ENCODE measurements at places on chromosomes 4 and X.

DNA sequence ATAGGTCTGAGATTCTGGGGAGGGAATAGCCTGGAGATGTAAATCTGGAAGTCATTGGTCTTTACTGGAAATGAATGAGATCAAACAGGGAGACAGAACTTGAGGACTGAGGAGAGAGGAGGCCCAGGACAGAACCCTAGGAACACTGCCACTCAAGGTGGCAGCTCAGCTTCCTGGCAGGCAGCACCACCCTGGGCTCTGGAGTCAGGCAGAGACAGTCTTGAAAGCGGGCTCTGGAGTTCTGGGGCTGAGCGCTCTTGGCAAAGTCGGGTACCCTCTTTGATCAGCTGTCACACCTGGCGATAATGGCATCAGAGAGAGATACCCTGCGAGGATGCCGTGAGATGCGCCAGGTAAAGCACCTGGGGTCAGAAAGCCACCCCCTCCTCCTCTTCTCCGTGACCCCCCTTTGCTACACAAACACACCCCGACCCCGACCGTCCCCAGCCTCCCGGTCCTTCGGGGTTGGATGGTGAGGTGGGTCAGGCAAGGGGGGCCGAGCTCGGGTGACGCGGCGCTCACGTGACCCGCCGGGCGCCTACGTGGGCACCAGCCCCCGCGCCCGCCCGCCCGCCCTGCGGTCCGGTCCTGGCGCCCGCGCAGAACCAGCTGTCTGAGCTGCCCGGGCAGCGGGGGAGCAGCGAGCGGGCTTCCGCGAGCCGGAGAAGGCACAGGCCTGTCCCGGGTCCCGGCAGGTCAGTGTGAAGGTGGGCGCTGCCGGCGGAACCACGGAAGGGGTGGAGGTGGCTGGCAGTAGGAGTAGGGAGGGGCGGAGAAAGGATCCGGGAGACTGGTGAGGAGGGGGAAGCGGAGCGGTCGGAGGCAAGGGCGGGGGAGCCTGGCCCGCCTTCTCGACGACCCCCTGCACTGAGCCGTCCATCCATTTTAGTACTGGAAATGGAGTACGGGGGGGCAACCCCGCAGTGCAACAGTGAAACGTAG is at the start of gene TCEAL3:
Gene TCEAL3, plus strand, starts transcription at position 600 of the 942 bp plus-strand sequence. CDS start 1,102 bp downstream, outside the sequence.
- no peak for DNase-seq

DNA sequence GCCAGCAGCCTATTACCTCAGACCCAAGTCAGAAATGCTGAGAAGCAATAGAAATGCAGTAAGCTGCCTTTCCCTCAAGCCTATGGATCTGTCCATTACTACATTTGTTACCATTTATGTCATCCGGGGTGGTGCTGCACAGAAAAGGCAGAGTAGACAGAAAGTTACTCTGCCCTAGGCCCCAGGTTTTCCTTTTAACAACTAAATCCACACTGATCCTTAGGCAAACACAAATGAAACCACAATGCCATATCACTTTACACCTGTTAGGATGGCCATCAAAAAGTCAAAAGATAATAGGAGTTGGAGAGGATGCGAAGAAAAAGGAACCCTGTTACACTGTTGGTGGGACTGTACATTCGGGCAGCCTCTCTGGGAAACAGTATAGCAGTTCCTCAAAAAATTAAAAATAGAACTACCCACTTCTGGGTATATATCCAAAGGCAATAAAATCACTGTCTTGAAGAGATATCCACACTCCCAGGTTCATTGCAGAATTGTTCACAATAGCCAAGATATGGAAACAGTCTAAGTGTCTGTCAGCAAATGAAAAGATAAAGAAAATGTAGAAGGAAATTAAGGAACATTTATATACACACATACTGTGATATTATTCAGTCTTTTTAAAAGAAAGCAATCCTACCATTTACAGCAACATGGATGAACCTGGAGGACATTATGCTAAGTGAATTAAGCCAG is 186.3 kb downstream of the NWD2 start:
- no peak for DNase-seq

DNA sequence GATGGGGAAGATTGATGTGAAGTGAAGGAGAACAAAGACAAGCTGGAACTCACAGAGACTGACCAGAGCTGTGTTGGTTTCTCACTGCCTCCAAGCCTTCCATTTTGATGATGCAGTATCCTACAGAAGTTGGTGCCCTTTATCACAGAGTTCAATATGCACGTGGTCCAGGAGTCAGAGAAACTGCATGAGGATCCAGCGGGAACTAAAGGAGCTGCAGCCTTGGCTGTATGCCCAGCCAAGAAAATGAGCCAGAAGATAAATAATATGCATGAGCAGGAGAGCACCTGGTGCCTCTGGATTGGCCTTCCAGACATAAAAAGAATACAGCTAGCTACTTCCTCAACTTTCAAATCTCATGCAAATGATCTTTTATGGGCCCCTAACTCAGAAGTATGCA is 44.3 kb upstream of the DCLK2 start:
- DNase-seq = no peak

- DNase-seq = no peak
These were observed 1.4 kb downstream of the KLHL34 start for GRCh38 chrX:21656587-21657317.

- no peak for DNase-seq
These were observed 24.2 kb upstream of the EXOC1L start for GRCh38 chr4:55795341-55795740.

DNA sequence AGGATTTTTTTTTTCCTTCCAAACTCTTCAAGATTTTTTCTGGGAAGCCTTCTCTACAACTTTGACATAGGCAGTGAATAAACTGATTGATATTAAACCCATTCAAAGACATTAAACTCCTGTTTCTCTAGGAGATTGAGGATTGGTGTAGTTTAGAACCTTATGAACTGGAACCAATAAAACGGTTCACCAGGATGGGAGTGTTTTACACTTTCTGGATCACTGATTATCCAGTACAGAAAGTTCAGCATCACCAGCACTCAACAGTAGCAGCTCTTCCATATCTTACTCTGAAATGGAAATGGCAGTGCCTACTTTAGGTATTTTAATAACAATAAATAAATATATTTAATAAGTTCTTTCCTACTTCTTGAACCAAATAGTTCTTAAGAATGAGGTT is 76.7 kb downstream of the BMPR1B start:
- DNase-seq = no peak

DNA sequence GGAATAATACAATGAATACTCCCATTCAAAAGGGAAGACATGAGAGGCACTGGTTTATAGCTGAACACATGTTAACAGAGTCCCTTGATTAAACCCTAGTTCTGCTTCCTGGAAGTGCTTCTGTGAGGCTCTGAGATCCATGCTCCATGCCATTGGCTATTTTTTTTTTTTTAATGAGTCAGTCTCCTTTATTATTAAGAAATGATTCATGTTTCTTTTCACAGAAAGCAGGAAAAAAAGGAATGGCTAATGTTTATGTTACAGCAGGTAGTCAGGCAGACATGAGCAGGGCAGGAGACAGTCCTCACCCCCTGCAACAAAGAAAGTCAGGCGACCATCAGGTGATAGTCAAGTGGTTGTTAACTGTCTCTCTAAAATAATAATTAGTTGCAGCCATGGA is 598.7 kb downstream of the EPHA5 start:
- DNase-seq = no peak

- DNase-seq = no peak
These were observed 23.1 kb upstream of the DHRSX start for GRCh38 chrX:2523911-2524310.

DNA sequence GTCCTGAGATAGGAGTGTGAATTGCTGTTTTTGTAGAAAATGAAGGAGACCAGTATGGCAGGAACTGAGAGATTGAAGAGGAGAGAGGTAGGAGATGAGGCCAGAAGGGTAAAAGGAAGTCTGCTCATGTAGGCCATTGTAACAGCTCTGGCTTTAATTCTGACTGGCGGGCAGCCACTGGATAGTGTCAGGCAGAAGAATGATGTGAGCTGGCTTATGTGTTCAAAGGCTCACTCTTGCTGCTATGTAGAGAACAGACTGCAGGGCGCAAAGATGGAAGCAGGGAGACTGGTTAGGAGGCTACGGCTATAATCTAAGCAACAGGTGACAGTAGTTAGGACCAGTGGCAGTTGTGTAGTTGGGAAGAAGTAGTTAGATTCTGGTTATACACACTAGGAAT is 160.2 kb upstream of the FGF13 start:
- DNase-seq = no peak

DNA sequence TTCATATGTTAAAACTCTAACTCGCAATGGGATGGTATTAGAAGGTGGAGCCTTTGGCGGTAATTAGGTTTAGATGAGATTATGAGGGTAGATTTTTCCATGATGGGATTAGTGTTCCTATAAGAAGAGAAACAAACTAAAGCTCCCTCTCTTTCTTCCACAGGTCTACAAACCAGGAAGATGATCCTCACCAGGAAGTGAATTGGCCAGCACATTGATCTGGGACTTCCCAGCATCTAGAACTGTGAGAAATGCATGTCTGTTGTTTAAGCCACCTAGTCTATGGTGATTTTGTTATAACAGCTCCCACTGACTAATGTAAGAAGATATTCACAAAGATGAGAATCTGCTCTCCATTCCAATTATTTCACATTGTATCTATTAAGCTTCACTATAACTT is 2266.9 kb downstream of the PCDH7 start:
- no peak for DNase-seq

DNA sequence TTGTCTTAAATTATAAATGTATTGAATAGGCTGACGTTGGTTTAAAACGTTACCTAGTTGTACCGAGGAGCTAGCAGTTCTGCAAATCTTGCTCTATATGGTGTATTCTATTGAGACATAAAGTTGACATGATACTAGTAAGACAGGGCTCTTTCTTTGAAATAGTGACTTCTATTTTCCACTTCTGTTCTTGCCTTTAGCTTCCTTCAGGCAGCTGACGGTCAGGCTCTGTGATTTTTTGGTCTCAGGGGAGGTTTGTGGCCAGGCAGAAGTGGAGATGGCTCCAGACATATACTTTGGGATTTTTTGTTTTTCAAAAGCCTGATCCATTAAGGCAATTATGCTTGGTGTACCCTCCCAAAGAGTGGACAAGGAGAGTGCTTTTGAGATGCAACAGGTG is 95.2 kb downstream of the SLC34A2 start:
- DNase-seq = no peak

Data from type B pancreatic cell (in vitro differentiated cells).